A673 (cell line): ENCODE measurements at places on chromosomes 4 and X.

DNA sequence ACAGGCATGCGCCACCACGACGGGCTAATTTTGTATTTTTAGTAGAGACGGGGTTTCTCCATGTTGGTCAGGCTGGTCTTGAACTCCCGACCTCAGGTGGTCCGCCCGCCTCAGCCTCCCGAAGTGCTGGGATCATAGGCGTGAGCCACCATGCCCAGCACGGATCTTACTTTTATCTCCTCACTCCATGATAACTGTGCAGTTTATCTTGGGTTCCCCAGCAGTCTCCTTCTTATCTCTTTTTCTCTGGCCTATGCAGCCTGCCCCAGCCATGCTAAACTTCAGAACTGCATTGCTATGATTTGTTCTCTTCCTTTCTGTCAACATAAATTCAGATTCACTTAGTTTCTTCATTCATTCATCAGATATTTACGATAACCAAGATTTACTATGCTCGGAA, 22.4 kb downstream of the PAGE1 start:
- DNase-seq = no peak

DNA sequence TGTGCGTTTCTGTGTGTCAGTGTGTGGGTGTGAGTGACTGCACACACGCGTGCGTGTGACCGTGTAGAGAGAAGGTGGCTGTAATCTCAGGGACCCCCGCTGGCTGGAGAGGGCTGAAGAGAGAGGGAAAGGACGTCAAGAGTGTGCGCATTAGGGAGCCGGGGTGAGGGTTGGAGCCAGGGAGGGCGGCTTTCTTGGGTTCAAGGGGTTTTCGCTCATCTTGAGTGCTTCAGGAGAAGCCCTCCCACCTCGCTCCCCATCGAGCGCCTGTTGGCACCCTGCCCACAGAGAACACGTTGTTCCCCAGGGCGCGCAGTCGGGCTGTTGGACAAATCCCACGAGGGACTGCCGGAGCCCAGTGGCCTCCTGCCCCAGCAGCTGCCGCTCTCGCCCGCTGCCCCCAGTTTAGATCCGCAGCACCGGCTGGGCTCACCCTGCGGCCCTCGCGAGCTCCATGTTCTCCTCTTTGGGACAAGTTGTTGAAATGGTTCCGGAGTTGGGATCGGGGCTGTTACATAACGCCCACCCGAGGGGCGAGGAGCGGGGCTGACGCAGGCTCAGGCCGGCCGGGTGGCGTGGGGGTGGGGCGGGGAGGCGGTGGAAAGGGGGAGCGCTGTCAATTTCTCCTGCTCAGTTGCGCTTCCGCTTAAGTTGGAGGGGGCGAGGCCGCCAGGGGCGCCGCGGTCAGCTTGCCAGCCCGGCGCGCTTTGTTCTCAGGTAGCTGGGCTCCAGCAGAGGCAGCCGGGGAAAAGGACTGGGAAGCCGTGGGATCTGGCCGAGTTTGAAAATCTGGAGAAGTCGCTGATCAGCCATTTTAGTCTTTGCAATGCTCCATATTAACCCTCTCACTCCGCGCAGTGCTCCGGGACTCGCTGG, 1.6 kb downstream of the GRIA2 start:
- peak; percentile 34 for DNase-seq

GRCh38 chr4:8281519-8282133, 12.1 kb downstream of the HTRA3 start:
- DNase-seq = no peak

DNA sequence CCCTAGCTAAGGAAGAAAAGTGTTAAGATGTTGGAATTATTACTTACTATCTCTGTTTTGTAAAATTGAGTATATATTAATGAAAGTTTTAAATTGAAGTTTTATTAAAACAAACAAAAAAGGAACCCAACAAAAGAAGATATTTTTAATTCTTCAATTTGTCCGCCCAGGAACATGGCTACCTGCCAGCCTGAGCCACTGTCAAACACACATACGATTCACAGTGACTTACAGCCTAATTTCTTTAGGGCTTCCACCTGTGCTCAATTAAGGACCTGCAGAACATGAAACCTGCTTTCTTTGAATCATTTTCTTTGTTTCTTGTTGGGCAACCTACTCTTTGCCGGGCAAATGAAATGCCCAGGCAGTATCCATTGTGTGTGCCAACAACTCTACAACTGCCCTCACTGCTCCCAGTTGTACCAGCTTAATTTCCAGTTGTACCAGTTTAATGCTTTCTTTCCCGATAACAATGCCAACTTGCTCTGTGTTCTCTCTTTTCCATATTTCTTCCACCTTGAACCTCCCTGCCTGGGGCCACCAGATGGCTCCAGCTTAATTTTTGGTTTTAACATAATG, 181.7 kb downstream of the GBA3 start:
- DNase-seq = no peak

DNA sequence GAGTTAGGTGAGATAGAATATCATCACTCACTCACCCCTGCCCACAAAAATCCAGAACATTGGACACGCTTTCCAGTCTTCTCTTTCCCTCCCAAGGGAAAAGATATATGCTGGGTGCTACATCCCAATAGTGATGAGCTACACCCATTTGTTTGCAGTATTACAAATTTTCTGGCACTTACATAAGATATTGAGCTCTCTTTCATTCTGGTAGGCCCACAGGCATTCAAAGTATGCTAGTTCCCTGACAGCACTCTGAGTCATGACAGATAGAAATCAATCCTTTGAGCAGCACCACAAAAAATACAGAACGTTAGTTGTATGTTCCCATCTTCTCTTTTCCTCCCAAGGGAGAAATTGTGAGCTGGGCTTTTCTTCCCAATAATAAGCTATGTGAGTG, 477.6 kb upstream of the GRID2 start:
- DNase-seq = no peak

GRCh38 chrX:111955901-111956300, 79.9 kb downstream of the TRPC5OS start:
- DNase-seq = no peak

DNA sequence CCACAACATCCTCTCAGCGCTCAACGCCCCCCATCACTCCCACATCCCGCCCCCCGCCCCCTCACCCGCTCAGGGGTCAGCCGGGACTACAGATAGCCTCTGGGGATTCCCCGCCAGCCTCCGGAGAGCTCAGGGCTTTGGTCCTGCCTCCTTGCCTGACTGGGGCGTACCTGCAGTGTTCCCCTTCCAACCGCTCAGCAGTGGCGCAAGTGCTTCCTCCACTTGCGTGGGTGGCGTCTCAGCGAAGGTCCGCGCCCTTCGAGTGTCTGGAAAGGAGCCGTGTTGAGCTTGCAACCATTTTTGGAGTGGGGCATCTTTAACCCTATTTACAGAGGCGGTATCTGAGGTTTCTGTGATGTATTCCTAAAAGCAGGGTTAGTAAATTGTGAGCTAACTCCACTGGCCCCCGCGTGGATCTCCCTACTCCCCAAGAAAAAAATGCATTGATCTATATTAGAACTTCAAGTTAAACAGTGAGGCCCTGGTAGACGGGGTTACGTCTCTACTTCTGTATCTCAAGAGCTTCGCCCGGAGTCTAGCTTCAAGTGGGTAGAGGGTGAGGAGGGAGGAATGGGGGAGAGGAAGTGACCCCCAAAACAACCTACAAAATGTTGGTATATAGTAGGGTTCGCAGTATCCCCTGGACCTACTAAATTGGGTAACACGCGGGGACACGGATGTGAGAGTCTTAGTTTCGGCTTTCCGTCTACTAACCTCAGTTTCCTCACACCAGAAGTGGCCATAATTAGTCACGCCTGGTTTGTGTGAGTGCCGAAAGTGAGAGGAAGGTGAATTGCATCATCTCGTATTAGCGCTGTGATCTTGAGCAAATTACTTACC, 16.1 kb downstream of the NKX3-2 start:
- peak; percentile 22 for DNase-seq

DNA sequence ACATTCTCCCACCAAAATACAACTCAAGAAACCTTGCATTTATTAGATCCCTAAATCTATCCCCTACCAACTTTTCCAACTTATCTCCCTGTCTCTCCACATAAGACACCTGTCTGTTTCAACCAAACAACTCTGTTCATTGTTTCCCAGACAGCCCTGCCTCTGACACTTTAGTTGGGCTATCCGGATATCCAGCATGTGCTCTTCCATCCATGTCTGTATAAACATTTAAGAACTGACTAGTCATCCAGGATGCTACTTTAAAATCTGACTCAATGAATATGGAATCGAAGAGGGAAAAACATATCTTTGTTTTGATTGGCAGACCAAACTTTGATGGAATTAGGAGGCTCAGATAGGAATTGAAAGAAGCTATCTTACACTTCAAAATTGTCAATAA, 143.2 kb upstream of the DCAF8L1 start:
- DNase-seq = no peak

GRCh38 chrX:65508851-65509250, 25.7 kb downstream of the LAS1L start:
- DNase-seq = no peak

DNA sequence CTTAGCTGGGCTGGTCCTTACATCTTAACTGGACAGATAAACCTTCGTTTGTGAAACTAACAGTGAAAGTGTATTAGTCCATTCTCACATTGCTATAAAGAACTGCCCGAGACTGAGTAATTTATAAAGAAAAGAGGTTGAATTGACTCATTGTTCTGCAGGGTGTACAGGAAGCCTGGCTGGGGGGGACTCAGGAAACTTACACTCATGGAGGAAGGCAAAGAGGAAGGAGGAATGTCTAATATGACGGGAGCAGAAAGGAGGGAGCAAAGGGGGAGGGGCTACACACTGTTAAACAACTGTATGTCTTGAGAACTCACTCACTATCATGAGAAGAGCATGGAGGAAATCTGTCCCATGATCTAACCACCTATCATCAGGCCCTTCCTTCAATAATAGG, 1566.5 kb upstream of the PCDH7 start:
- peak; percentile 42 for DNase-seq

DNA sequence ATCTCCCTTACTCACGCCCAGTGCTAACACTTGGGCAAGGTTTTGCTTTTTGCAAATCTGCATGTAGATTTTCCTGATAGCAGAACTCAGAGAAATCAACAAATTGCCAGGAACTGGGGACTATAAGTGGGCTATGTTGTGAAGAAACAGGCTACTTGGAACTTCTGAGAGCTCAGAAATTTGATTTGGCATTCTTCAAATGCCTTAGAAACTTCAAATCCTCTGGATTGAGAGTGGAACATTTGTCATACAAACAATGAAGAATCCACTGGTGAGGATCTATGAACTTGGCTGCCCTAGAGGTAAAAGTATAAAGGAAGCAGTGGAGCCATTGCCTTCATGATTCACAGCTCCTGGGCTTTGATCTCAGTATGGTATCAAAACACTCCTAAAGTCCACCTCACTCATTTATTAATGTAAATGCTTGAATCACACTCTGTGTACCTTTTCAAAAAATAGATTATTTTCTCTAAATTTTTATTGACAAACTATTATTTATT, 126.0 kb downstream of the GLRA3 start:
- DNase-seq = no peak

- DNase-seq = no peak
Observed at GRCh38 chrX:21778236-21778635, 20.3 kb upstream of the SMPX start.

DNA sequence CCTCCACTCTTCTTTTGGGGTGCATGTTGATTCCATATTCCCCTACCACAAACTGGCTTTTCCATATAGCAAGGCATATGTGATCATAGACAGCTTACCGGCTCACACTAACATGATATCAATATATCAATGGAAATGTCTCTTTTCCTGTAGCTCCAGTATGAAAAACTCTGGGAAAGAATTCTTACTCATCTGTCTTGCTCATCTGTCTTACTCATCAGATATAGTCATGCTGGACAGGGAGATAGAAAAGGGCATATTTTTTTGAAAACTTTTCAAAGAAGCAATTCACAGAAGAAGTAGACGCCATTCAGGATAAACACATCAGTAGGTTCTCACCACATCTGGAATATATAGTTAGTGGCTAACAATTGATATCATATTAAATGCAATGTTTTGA, 794.7 kb downstream of the RAB28 start:
- DNase-seq = no peak

GRCh38 chrX:12237771-12238170, 99.5 kb downstream of the FRMPD4 start:
- no peak for DNase-seq

- no peak for DNase-seq
Observed at GRCh38 chr4:62133977-62134376, 933.9 kb downstream of the ADGRL3 start.

- DNase-seq = no peak
Observed at GRCh38 chr4:182141061-182141460, 102.1 kb upstream of the TENM3 start.

GRCh38 chr4:61805227-61805626, 605.1 kb downstream of the ADGRL3 start:
- peak; percentile 35 for DNase-seq

DNA sequence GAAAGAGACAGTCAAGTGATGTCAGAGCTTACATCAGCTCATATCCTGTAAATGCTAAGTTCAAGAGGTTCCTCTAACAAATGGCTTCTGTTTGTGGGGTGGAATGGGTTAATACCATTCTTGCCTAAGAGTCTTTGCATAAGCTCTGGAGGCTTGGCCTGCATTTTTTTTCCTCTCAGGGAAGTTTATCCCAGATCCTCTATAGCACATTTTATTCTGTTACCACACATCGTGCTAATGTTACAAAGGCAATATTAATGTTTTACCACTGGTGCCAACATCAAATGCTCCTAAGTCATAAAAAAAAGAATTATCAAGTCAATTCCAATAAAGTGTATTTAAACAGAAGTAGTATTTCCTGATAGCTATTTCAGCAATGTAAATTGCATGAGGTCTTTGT, 2.9 kb upstream of the ADH6 start:
- DNase-seq = peak; percentile 15

- DNase-seq = peak; percentile 93
Observed at GRCh38 chrX:2464677-2465166, 36.1 kb downstream of the DHRSX start.

DNA sequence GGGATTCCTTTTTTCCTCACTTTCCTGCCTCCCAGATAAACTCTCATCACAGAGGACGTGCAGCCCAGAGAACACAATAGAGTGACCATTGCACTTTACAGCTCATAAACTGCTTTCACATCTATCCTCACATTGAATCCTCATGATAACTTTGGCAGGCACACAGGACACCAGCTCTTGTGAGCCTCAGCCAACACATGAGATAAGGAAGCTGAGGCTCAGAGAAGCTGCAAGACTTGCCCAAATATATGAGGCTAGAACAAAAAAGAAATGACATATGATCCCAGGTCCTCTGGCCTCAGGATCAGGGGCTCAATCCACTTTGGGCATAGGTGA, 85.0 kb upstream of the CPEB2 start:
- DNase-seq = no peak

GRCh38 chrX:21661316-21661715, 3.2 kb upstream of the KLHL34 start:
- no peak for DNase-seq

DNA sequence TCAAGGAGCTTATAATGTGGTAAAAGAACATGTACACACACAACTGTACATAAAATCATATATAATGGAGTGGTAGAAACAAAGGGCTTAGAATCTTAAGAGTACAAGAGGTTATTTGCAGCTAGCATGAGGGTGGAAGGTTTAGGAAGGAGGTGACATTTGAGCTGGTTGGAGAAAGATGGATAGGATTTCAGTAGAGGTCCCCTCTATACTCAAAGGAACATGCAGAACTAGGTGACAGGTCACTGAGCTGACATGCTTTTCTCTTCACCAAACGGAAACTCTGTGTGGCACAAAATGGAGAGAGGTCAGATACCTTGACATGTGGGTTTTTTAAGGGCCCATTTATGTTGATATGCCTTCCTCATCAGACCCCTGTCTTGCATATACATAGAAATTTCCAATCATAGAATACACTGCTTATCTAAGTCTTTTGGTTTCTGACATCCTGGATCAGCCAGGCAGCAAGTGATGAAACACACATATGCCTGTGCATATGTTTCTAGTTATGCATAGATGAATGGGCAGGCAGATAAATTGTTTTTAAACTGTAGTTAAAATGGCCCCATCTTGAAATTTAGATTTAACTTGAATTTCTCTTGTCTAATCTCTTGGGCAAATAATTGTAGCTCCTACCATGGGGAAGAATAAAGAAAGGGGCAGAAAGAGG, 29.3 kb downstream of the CLCN5 start:
- DNase-seq = no peak
